ENCODE measurements at places on chromosomes 4 and X.

- DNase-seq: no peak
Measured at GRCh38 chr4:3385711-3386420, 55.9 kb upstream of the HGFAC start.

DNA sequence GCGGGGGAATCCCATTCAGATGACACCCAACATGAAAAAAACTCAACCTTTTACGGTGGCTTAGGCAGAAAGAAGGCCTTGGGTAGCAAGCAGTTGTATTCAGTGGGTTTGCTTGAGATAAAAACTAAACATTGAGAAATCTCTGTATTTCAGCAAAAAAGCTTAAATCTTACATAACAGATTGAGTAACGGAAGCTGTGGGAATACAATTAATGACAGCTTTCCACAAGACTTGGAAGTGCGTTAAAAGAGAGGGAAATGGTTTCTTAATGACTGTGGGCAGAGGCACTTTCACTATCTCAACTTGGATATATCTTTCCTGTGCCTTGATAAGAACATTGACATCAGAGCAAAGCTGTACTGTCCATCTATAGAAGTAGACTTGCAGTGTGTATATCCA is 418.5 kb upstream of the HS3ST1 start:
- no peak for DNase-seq

GRCh38 chr4:173463816-173464215 is 64.9 kb upstream of the SCRG1 start:
- no peak for DNase-seq

DNA sequence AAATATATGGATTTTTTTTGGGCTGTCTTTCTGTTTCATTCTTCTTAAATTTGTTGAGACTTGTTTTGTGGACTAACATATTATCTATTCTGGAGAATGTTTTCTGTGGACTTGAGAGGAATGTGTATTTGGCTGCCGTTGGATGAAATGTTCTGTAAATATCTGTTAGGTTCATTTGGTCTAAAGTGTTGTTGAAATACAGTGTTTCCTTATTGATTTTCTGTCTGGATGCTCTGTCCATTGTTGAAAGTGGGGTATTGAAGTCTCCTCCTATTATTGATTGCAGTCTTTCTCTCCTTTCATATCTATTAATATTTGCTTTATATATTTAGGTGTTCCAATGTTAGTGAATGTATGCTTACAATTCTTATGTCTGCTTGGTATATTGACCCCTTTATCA is 431.8 kb downstream of the RAPGEF2 start:
- DNase-seq: no peak

DNA sequence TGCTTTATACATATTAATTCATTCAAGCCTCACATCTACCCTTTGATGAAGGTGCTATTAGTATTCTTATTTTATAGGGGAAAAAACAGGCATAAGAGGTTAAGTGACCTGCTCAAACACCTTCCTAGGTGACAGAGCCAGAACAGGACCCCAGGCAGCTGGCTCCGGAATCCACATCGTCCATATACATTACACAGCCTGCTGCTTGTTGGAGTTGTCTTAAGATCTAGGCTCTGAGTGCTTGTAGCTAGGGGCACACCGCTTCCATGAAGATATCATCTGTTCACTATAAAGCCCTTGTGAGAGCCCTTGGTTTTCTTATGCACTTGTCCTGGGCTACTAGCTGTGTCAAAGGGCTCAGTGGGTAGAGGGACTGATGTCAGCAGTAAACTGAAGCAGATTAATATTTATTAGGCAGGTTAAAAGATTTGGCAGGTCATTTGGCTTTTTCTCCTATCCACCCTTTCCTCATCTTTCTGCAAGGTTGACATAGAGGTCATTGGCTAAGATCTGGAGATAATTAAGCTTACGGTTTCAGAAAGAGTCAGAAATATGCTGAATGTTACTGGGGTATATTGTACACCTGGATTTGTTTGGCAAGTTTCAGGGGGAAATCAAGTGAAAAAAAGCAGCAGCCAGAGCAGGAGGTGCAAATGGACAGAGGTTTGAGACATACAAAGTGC is 195.4 kb downstream of the SOWAHB start:
- DNase-seq: no peak

- no peak for DNase-seq
Measured at GRCh38 chr4:77881460-77882295, 19.0 kb downstream of the MRPL1 start.

- DNase-seq: no peak
Measured at GRCh38 chr4:102988429-102989020, 31.0 kb downstream of the SLC9B1 start.

DNA sequence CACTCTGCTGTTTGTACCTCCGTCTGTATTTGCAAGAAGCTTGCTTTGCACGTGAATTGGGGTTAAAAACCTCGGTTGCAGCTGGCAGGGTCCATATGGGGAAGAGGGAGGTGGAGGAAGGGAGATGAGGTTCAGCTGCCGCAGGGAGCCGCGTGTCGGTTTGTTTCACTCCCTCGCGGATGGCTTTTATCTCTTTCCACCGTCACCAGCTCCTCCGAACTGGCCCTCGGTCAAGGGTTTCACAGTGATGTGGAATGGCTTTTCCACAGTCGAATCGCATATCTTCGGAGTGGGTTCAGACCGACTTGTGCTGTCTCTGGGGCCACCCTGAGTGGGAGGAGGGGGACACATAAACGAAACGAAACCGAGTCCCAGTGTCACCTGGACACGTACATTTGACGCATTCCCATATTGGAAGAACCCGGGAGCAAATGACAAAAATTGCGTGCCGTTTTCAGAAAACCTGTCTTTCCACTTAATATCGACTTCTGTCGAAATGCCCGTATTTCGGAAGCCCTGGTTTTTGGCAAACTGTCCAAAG is 929 bp downstream of the ZBTB33 start:
- DNase-seq: no peak

- DNase-seq: no peak
Measured at GRCh38 chr4:170348945-170349344, 259.2 kb upstream of the AADAT start.

Data from GF-D8 (cell line).